ENCODE measurements at places on chromosomes 16 and 17. TPM values are rescaled to one million over a fixed set of nuclear protein-coding genes. Genes with fewer than 3 reads are reported as not detected.

FBXL19 gene
- total RNA-seq, result 38.0 TPM

SRSF1 gene
- total RNA-seq, result 309 TPM

MEOX1 gene
- 0.14 TPM for total RNA-seq

SGCA gene
- total RNA-seq, result not detected

PIPOX gene
- total RNA-seq, result 2.2 TPM

PEMT gene
- 35.1 TPM for total RNA-seq

SALL1 gene
- not detected for total RNA-seq

NPIPB2 gene
- total RNA-seq, result 15.4 TPM

ABCC1 gene
- total RNA-seq, result 71.4 TPM

KCNH6 gene
- not detected for total RNA-seq

CFAP20 gene
- total RNA-seq, result 44.7 TPM

TMEM94 gene
- 69.2 TPM for total RNA-seq

ADAD2 gene
- total RNA-seq, result not detected

ASGR2 gene
- not detected for total RNA-seq

TMEM114 gene
- not detected for total RNA-seq

SNX20 gene
- not detected for total RNA-seq

CHST6 gene
- total RNA-seq, result 0.60 TPM

KCNG4 gene
- total RNA-seq, result not detected

TEKT3 gene
- total RNA-seq, result not detected

PRSS8 gene
- total RNA-seq, result not detected

PRAC1 gene
- not detected for total RNA-seq

CLDN9 gene
- total RNA-seq, result not detected

ABCC6 gene
- total RNA-seq, result 0.95 TPM

PTX4 gene
- 0.31 TPM for total RNA-seq

SMIM22 gene
- not detected for total RNA-seq

NHERF1 gene
- 26.9 TPM for total RNA-seq

CBFA2T3 gene
- total RNA-seq, result not detected

HOXB9 gene
- total RNA-seq, result 1.1 TPM

ZC3H18 gene
- 52.8 TPM for total RNA-seq

TMEM220 gene
- total RNA-seq, result 10.4 TPM

HOXB8 gene
- total RNA-seq, result 1.7 TPM

CACNA1G gene
- total RNA-seq, result not detected

VMO1 gene
- not detected for total RNA-seq

GNG13 gene
- not detected for total RNA-seq

SPOP gene
- 61.9 TPM for total RNA-seq

SPNS3 gene
- 0.66 TPM for total RNA-seq

SOX15 gene
- total RNA-seq, result 0.46 TPM

LSM12 gene
- 68.9 TPM for total RNA-seq

CTF1 gene
- 1.5 TPM for total RNA-seq

NPIPA3 gene
- total RNA-seq, result 3.0 TPM

HOXB4 gene
- 13.1 TPM for total RNA-seq

C17orf100 gene
- total RNA-seq, result 1.6 TPM

CDH15 gene
- total RNA-seq, result not detected

KRTAP3-1 gene
- not detected for total RNA-seq

GUCY2D gene
- not detected for total RNA-seq

PRDM7 gene
- total RNA-seq, result not detected

CDK5RAP3 gene
- 109 TPM for total RNA-seq

Measured in endothelial cell of umbilical vein (primary cell).